ENCODE measurements at places on chromosomes 2 and 18.
A peak's percentile ranks its signal among the peaks of the same experiment; 100 is the strongest.

DNA sequence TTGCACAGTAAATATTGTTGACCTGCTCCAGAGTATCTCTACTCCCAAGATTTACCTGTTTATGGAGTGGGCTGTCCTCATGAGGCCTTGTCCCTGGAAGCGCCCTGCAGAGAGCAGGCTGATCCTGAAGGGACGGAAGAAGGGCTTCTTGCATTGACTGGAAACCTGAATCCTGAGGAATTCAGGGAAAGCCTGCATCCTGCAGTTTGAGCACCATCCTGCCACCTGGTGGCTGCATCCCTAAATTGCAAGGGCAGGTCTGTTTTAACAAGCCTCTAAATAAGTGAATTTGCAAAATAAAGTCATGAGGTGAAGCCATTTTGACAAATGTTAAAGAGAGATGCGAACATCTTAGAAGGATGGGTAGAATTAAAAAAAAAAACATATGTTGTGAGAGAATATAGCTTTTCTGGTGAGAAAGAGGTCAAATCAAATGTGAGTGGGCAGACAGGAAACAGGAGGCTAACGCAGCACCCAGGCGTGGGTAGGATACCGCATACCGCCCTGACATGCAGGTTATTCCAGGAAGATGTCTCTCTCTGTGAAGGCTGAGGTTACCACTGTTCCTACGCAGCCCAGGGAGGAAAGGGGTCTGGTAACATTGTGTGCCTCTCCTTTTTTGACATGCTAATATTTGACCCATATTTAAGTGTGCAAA lies 754.9 kb downstream of the RNF144A start:
- DNase-seq = no peak

DNA sequence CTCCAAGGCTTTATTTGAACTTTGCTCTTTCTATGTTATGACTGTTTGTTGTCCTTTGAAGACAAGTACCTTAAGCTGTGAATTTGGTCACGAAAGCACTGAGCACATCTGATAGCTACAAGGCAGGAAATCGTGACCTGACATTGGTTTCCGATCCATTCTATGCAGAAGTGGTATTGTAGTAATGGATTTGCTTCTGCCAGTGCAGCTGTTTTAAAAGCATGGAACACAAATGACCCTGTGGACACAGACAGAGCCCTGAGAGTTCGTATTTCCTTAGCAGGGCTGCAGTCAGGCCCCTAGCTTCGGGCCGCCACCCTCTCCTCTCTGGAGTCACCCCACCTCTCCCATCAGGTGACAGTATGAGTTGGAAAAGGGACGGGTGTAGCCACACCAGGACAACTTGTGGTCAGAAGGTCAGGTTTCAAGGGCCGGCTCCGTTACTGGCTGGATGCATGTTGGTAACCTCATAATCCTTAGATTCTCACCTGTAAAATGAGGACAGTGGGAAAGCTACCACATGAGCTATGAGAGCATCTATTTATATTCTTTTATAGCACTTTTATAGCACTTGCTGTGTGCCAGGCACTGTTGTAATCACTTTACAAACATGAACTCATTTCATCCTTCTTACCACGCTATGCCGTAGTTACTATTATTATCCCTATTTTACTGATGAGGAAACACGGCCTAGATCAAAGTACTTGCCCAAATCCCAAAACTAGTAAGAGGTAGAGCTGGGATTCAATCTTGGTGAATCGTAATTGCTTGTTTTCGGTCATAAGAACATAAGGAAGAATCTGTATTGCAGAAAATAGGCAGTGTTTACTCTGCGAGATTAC lies 70.2 kb downstream of the SPATS2L start:
- peak; percentile 5 for DNase-seq

GRCh38 chr18:39624961-39625360 lies 2059.4 kb upstream of the CELF4 start:
- DNase-seq = no peak

DNA sequence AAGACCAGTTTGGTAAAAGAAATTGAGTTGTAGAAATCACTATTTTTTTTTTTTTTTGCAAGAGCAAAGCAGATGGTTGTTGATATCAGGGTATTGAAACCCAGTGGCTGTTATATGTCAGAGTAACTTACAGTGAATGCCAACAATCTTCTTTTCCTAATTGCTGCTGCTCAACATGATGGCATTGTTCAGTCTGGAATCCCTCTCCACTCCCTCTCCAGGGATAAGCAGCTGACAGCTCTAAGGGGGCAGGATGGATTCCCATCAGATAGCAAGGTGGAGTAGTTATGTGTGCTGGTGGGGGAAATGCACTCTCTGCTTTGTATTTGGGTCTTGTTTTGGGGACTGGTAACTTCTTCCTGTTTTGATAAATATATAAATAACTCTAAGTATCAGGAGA lies 200.0 kb downstream of the PIK3C3 start:
- DNase-seq = no peak

DNA sequence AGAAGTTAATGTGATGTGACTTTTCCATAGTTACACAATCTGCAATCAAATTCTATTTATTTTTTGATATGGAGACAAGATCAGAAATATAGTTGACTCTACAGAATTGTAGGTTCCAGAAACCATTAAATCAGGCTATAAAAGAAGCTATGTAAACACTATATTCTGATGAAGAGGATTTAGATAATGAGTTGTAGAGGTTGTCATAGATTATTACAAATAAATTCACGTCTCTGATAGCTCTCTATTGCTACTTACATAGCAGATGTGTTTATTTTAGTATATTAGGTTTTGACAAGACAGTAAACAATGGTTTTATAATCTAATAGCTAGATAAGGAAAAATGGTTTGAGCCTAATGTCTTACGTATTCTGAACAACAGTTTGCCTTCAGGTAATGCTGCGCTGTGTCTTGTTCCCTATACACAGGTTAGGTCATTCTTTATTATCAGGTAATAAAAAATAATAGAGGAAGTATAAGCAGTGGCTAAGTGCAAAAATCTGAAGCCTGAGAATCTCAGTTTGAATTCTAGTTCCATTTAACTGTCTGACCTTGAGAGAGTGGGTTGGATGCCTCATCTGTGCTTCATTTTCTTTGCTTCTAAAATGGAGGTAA lies 93.4 kb downstream of the PPP1R1C start:
- no peak for DNase-seq

GRCh38 chr18:79483971-79484491 lies 88.3 kb downstream of the NFATC1 start:
- DNase-seq = no peak

DNA sequence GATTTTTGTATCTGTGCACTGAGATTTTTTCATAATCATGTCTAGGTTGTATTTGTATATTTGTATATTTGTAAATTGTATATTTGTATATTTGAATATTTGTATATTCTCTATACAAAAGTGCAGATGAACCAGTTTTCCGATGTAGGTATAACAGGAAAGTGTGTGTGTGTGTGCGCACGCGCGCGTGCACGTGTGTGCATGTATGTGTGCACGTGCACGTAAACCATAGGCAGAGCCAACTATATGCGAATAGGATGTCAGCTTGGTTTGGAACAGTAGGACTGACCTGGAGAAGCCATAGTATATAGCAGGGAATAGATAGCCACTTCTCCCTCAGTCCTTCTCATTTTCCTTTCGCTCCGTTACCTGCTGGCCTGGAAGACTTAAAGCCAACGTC lies 565.8 kb downstream of the XIRP2 start:
- no peak for DNase-seq

GRCh38 chr2:134773759-134774742 lies 55.3 kb upstream of the TMEM163 start:
- no peak for DNase-seq

DNA sequence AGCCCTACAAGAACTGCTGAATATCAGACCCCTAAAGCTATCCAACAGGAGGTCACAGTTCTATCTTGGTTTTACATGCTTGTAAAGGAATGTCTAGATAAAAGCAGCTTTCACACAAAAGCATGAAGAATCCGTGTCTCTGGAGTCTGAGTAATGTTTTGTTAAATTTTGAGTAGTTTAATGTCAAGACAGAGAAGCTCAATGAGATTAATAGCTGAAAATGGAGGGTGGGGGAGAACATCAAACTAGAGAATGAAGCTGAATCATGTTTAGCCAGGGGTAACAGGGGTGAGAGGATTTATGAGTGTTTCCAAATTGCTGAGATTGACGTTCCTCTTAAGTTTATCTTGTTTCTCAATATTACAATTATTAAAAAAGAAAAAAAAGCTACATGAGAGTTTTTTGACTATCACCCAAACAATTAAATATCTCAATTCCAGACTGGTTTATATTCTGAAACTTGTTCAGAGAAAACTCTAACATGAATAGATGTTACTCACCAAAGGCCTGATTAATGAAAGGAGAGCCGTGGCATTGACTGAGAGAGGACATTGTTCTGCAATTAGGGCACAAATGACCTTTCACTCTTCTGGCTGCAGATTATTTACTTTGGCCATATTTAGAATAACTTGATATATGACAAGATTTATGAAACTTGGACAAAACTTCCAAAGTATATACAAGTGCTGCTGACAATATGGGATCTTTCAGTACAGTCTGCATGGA lies 266.4 kb upstream of the ETAA1 start:
- DNase-seq = no peak

DNA sequence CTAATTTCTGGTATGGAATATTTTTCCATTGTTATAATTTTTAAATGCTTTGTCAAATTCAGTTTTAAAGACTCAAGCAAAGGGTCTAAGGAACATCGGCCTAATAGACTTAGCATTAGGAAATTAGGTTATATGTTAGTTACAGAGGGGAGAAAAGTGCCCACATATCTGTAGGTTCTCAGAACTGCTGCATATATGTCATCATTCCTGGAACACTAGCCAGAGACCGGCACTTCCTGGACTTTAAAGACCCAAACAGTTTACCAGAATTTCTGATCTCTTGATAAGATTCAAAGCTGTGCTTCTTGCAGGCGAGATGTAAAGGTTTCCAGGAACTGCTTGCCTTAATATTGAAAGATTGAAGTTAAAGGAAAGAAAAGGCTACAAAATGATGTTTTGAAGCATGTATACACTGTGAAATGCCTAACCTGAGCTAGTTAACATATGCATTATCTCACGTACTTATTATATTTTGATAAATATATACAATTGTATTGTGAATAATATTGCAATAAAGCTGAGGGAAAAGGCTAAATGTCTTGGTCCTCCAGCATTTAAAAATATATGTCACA lies 993.6 kb downstream of the LRP1B start:
- no peak for DNase-seq

GRCh38 chr2:25310965-25311864 lies 30.5 kb downstream of the DNMT3A start:
- no peak for DNase-seq

GRCh38 chr2:120866483-120867140 lies 130.9 kb downstream of the GLI2 start:
- DNase-seq = no peak

DNA sequence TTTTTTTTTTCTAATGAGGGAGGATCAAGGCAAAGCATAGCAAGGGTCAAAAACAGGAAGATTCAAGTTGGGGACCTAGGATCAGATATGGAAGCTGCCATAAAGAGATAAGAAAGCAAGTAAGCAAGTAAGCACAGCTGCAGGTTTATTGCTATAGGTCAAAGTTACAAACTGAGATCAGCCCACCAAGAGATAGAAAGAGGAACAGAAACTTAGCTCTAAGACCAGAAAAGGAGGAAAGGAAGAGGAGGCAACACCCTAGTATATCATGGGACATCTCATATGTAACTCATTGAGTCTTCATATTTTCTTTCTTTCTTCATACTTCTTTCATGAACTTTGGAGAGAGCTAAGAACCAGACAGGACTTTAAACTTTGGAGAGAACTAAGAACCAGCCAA lies 295.9 kb upstream of the CRIM1 start:
- no peak for DNase-seq

DNA sequence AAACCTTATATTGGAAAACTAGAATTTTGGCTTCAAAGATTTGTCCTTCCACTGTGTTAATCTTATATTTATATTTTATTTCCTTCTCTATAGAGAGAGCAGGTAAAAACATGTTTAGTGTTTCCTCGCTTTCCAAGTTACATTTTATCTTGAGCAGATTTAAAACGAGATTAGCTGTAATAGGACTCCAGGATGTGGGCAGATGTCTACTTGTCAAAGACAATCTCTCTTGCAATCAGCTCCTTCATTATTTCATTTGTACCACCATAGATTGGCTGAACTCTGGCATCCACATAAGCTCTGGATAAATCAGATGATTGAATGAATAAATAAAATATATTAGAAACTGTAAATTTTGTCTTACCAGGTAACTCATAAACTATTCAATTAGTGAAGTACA lies 17.5 kb upstream of the KANSL1L start:
- no peak for DNase-seq

- no peak for DNase-seq
Measured at GRCh38 chr18:78830826-78831225, 148.8 kb upstream of the SALL3 start.

DNA sequence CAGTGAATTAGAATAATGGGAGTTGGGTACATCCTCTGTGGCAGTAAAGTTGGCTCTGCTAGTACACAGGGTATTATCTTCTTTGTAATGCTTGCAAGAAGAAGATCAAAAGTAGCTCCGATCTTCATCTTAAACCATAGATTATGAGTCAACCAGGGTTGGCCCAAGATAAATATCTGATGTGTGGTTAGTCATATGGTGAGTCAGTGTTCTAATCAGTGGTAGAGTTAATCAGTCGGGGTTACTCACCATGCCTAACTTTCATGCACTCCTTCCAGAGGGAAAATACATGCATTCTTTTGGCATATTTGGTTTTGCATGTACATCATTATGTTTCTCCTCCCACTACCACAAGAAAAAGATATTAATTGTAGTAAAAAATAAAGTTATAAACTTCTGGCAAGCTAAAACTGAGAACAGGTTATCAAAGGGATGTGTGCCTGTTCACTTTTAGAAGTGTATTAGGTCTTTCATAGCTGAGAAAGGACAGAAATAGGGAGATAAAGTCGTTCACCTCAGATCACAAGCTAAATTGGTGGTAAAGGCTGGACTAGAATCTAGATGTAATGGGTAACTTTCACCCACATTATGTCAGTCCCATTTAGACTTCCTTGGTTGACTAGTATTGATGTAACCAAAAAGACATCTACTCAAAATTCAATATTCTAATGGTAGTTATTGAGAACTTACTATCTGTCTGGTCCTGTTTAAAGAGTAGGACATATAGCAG lies 684.4 kb downstream of the IRS1 start:
- DNase-seq = no peak

DNA sequence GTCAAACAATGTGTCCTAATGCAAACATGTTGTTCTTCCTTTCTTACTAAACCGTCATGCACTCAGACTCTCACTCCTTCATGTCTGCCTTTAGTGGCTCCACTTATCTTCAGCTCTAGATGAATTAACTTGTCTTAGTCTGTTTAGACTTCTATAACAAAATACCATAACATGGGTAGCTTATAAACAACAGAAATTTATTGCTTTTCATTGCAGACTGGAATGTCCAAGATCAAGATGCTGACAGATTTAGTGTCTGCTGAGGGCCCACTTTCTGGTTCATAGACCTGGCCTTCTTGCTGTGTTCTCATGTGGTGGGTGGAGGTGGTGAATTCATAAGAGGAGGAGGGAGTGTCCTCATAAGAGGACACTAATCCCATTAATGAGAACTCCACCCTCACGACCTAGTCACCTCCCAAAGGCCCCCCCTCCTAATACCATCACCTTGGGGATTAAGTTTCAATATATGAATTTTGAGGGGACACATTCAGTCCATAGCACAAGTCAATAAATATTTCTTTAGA lies 32.3 kb downstream of the RALBP1 start:
- DNase-seq = no peak

- DNase-seq = no peak
Measured at GRCh38 chr18:11999429-11999828, 18.1 kb downstream of the IMPA2 start.
